NCI-H2029 treated with DMSO at 0.1 percent for 48 hours (cell line): ENCODE measurements at places on chromosomes 5 and 9.
A peak's percentile ranks its signal among the peaks of the same experiment; 100 is the strongest.

DNA sequence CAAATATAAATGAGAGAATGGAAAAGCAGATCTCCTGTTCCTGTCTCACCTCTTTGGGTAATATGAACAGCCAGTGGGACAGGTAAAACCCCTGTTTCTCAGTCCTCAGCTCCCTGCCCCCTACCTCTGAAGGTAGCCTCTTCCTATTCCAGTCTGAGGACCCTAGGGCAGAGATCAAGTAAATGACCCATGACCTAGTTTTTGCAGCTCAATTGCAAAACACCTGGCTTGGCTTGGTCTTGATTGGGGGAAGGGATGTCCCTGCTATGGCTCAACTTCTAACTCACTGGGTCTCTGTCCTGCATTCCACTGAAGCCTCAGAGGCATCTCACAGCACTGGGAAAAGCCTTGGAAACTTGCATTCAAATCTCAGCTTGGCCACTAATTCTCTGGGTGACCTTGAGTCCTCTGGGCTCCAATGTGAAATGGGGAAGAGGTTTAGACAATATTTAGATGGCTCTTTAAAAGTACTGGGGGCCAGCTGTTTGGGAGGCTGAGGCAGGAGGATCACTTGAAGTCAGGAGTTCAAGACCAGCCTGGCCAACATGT is 1.6 kb upstream of the GALT start:
- no peak for DNase-seq

- no peak for DNase-seq
Observed at GRCh38 chr5:18566671-18567070, 932.4 kb downstream of the TAF11L14 start.

DNA sequence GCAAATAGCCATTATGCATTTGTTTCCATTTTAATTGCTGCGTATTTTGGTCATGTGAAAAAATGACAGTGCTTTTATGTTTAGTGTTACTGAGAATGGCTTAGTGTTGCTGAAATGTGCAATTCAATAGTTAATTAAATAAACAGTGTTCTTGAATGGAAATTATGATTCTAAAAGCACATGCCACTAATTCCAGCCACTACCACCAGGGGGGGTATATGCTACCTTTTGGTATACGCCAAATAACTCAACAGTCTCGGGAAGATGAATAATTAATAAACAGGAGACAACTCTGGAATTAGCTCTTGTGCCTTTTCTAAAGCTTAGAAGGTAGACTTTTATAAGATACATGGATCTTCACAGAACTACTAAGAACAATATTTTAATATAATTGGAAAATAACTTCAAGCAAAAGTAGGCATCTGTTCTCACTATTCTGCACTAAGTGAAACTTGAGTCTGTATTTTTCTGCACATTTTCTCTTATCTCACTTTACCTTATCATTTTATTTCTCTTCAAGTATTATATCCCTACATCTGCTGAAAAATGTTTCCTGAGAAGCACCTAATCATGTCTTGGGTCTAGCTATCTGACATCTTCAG is 83.5 kb upstream of the MINAR2 start:
- DNase-seq, result no peak

- DNase-seq, result peak; percentile 58
Observed at GRCh38 chr9:83472221-83472665, 66.0 kb downstream of the FRMD3 start.

DNA sequence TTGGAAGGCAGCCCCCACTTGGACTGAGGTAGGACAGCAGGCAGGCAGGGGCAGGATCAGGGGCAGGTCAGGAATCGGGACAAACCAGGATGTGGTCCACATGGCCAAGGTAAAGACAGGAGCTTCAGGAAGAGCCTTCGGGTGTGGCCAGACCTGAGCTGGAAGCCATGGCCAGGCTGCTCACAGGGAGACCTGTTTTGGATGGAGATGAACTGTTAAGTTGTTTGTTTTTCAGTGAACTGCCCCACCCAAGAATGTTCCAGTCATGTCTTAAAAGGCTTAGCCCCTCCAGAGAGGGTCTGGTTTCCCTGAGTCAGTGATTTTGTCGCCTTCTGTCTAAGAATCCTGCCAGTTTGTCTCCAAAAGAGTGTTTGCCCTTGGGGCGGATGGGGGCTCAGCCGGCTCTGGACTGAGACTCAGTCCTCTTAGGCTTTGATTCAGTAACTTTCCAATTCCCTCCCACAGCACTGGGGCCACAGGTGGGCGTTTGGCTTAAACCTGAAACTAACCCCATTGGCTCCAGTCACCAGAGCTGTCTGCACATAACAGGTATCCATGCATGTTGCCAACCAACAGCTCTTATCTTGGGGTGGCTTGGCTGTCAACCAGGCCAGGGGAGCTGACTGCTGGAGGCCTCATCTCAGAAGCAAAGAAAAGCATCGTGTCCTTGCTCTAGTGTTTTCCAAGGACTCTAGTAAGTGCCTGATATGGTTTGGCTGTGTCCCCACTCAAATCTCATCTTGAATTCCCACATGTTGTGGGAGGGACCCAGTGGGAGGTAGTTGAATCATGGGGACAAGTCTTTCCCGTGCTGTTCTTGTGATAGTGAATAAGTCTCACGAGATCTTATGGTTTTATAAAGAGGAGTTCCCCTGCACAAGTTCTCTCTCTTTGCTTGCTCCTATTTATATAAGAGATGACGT is 11.3 kb upstream of the ANKH start:
- no peak for DNase-seq

- no peak for DNase-seq
Observed at GRCh38 chr5:14489643-14490042, 91.9 kb upstream of the OTULINL start.

DNA sequence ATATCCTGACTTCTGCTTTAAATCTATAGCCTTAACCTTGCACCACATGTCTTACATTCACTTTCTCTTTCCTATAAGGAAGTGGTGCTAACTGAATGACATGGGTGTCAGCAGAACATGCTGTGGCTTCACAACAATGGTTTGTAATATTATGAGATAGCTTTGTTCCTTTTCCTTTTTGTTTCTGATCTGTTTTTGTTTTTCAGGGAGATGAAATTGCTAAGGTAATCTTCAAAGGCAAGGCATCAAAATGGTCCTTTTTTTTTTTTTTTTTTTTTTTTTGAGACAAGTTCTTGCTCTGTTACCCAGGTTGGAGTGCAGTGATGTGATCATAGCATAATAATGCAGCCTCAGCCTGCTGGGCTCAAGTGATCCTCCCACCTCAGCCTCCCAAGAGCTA is 53.6 kb upstream of the RANBP6 start:
- DNase-seq, result no peak

GRCh38 chr9:5575000-5575399 is 53.9 kb upstream of the RIC1 start:
- DNase-seq, result no peak

- no peak for DNase-seq
Observed at GRCh38 chr9:131554843-131555351, 9.6 kb downstream of the PRRT1B start.

DNA sequence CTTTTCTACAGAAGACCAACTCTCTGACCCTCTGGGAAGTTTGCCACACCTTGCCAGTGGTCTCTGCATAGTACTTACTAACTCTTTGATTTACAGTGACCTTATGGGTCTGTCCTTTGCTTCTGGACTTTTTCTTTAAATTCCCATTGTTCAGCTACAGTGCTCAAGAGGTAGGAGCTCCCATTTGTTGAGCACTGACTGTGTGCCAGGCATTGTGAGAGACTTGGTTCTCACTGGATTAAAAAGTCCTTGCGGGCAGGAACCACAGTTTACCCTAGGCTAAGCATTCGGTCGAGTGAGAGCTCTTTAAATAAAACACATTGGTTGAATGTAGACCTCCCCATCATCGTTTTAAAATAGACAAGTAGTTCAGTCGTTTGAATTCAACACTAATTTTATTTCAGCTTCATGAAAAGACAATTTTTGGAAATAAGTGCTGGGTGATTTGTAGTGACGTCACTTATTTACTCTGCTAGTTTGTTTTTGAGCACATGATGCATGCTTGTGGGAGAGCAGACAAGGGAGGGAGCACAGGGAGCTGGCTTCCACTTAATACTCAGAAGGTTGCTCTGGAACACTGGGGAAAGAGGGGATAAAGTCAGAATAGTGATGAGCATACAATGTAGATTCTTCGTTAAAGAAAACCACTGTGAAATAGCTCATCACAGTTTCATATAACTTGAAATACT is 27.1 kb downstream of the RASGRF2 start:
- no peak for DNase-seq

DNA sequence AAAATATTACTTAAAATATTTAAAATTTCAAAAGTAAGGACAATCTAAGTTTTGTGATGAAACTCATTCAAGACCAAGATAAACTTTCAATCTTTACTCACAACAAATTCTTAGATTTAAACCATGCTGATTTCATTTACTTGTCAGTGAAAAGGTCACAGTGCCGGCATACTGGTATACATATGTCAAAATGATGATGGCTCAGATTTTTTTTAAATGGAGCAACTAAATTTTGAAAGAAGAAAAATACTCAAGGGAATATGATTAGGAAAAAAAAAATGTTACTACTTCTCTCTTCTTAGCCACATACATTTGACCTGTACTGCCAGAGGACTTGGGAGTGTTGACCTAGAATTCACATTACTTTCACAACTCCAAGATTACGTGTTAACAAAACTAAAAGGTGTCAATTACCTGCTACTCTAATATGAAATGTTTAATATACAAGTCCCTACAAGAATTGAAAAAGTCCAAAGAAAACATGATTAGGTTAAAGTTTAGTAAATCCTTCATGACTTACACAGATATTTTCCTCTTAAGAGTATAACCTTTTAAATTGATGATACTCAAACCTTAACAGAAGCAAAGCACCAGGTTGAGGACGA is 4.6 kb downstream of the EFNA5 start:
- DNase-seq, result no peak

DNA sequence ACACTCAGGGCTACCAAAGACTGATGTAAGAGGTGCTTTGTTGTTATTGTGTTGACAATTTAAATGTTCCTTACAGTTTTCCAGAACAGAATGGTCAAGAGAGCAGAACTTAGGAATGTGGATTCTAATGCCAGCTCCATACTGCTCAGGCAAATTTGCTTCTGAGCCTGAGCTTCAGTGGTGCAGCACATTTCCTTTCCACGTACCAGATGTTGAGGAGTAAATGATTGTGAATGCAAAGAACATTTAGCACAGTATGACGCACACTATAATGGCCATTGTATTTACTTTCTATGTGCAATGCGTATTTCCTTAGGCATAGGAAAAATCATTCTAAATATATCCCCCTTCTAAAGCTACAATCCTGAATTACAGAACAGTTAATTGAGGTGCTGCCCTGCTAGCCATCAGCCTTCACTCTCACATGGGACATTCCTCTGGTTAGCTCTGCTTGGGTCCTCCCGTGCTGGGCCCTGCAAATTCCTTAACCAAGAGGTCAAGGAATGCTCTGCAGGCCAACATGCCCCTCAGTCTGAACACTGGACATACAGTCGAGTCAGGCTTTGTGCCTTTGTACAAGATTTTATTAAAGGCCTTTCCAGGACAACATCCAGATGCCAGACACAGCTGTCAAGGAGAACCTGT is 21.1 kb upstream of the TMEM174 start:
- DNase-seq, result no peak

GRCh38 chr5:111753884-111754589 is 3.0 kb downstream of the NREP start:
- no peak for DNase-seq

DNA sequence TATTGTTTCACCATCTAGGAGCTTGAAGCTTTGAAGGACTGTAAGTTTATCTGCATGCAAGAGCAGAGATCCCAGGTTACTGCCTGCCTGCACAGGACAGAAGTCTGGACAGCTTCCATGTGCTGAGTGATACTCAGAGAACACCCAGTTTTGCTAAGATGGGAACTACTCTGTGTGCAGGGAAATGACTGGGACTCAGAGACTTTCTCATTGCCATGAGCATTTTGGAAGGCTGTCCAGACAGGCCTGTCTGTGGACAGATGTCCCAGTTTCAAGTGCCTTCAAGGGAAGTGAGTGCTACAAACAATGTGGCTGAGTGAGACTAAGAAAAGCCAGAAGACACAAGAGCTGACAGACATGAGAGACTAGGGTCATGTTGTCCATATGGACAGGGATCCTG is 19.2 kb upstream of the ZNF131 start:
- DNase-seq, result no peak

GRCh38 chr5:76851728-76852369 is 2.0 kb downstream of the S100Z start:
- DNase-seq, result no peak

DNA sequence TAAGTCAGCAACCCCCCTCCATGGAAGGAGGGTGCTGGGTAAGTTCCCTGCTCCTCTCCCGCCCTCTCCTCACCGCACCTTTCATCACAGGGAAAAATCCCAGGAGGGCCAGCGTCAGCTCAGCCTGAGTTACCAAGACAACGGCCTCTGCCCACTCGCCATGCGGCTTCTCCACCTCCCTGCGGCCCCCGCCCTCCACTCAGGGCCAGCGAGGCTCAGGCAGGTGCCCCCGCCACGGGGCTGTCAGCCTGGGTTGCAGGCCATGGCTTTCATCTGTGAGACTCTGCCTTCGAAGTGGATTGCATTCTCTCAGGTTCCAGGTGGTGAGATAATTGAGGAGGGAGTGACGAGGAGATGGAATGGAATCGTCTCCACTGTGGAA is 27.2 kb upstream of the LAMC3 start:
- no peak for DNase-seq

- DNase-seq, result no peak
Observed at GRCh38 chr5:90590170-90590569, 31.6 kb downstream of the ADGRV1 start.

DNA sequence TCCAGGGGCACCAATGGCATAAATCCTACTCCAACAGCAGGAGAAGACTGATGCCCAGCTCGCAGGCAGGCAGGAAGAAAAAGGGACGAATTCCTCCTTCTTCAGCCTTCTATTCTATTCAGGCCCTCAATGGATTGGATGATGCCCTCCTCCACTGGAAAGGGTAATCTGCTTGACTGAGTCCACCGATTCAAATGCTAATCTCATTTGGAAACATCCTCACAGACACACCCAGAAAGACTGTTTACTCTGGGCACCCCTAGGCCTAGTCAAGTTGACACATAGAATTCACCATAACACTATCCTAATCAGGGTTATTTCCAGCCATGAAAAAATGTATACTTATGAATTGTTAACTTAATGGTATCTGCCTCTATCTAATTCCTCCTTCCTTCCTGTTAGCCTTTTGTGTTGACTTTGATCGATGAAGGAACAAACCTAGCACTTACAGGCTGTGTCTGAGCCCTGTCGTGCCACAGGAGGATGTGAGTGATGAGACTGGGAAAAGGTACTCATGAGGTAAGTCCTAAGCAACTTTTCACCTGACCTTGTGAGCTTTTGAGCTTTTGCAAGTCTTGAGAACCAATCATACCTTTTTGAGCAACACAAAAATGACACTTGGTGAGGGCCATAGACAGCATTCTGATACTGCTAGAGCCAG is 36.5 kb downstream of the FOXD1 start:
- no peak for DNase-seq

- no peak for DNase-seq
Observed at GRCh38 chr5:63230754-63231153, 652.1 kb downstream of the LRRC70 start.

DNA sequence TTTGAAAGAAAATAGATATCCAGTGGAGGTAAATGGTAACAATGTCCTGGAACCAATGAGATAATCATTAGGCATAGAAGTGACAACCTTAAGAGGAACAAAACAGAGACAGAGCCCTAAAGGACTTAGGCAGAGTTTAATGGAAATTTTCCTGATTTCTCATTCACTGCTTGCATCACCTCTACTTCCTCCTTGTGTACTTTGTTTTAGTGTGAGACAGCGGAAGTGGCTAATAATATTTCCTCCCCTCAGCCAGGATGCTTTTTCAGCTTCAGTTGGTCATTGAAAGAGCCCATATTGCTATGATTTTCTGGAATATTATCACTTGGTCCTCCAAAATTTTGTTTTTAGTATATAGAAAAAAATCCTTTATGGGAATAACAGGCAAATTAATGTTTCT is 153.4 kb upstream of the MPDZ start:
- DNase-seq, result no peak

GRCh38 chr5:168513861-168514428 is 15.2 kb upstream of the FBLL1 start:
- no peak for DNase-seq
